ENCODE measurements at places on chromosomes 5 and 9.

GRCh38 chr9:86168256-86168655 is 68.9 kb upstream of the GOLM1 start:
- no peak for DNase-seq

- DNase-seq, result no peak
Measured at GRCh38 chr5:98085593-98085992, 687.9 kb upstream of the RGMB start.

DNA sequence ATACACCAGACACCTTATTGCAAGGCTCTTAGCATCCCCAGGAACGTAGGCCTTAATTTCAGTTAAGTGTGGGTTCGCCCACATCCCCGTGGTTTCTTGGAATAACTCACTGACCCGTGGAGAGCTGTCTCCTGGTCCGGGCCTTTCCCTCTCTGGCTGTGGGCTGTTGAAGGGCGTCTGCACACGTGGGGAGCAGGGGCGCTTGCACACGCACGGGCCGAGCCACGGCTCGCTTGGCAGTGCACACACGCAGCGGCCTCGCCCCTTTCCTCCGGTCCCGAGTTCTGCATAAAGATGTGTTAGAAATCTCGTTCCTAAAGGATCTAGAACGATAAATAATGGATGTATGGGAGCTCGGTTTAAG is 141.9 kb downstream of the PBX3 start:
- DNase-seq, result no peak

DNA sequence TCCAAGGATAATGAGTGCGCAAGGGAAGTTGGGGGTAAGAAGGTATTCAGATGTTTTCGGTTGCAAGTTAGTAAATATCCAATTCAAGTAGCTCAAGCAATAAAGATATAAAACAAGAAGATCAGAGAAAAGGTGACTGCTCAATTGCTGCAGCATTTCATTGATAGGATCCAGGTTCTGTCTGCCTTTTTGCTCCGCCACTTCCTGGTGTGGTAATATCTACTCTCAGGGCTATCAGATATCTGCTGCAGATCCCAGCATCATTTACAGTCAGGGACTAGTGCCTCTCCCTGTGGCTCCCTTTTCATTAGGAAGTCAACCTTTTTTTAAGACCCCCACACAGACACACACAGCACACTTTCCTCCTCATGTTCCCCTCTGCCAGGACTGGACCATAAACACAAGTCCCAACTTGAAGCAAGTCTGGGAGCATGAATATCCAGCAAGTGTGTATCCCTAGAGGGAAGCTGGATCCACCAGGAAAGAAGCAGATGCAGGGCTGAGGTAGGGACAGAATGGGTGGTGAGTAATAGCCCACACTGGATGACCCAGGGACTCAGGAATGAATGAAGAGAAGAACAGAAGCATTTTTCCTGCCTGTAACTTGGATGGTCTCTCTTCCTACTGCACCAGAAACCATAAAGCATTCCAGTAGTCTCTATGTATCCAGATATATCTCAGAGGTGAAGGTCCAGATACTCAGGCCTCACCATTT is 53.7 kb downstream of the ZNF622 start:
- no peak for DNase-seq

- DNase-seq, result no peak
Measured at GRCh38 chr5:95644351-95645042, 2.1 kb upstream of the RFESD start.

GRCh38 chr5:127892467-127893207 is 189.4 kb downstream of the CCDC192 start:
- DNase-seq, result no peak

Data from activated CD8-positive, alpha-beta memory T cell treated with anti-CD3 and anti-CD28 coated beads for 4 hours (primary cell).